ENCODE measurements at places on chromosomes 2 and 18.

DNA sequence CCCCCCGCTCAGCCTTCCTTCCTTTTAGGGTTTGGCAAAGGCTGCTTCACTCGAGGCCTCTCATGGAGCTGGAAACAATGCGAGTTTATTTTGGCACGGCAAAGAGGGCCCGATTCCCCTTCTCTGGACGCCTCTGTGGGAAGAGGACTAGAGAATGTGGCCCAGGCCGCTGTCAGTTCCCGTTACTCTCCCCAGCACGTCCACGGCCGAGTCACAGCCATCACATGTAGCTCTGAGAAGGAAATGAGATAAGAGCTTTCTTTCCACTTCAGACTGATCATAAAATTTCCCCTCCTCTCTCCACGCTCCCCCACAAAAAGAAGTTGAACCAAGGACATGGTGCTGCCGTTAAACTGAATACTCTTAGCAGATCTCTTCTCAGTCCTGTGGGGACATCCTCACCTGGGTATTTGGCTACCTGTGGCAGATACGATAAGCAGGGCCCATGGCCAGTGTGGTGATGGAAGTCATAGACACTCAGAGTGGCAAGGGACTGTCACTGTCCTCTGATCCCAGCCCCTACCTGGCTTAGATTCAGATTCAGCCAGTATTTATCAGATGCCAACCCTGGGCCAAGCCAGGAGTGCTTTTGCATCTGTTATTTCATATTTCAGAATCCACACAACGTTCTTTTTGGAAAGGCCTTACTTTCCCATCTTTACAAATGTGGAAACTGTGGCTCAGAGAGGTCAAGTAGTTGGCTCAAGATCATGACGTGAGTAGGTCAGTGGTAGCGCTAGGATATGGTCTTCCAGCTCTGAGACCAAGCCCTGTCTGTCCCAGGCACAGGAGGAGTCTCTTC lies 101.2 kb downstream of the MCFD2 start:
- DNase-seq = no peak

- DNase-seq = no peak
Observed at GRCh38 chr2:46540496-46541331, 61.3 kb downstream of the TMEM247 start.

GRCh38 chr2:96881349-96882195 lies 11.7 kb upstream of the SEMA4C start:
- no peak for DNase-seq

- no peak for DNase-seq
Observed at GRCh38 chr2:218401890-218402289, 2.2 kb downstream of the CTDSP1 start.

DNA sequence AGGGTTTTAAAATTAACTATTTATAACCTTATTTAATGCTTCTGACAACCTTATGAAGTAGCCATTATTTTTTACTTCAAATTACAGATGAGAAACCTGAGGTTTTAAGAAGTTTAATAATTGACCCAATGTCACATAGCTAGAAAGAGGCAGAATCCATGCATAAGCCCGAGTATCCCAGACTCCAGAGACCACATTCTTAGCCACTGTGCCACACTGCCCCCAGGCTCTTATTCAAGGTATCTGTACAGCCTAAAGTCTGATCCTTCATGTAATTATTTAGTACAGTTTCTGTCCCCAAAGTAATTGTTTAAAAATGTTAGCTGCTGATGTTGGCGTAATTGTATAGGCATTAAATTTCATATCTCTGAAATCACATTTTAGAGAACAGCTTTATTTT lies 124.7 kb upstream of the LRRTM1 start:
- no peak for DNase-seq

- no peak for DNase-seq
Observed at GRCh38 chr2:232375164-232375563, 3.4 kb upstream of the ALPP start.

- DNase-seq = no peak
Observed at GRCh38 chr2:128984081-128984480, 665.4 kb upstream of the HS6ST1 start.

GRCh38 chr2:215431778-215432758 lies 3.8 kb downstream of the FN1 start:
- DNase-seq = no peak

DNA sequence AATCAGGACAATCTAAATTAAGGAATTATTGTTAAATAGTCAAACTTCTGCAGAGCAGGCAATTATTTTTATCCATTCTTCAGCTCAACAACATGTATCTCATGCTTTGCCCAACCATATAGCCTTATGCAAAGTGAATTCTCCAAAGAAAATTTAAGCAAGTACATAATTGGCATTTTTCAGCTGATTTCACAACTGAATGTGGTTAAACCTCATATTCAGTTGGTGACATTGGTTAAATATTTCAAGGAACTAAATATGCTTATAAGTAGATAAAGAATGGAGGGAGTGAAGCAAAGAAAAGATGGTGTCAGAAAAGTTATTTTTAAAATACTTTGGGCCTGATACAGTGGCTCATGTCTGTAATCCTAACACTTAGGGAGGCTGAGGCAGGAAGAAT lies 816.2 kb downstream of the NRXN1 start:
- no peak for DNase-seq

GRCh38 chr2:225495706-225496105 lies 96.2 kb downstream of the NYAP2 start:
- no peak for DNase-seq

GRCh38 chr2:72198532-72199241 lies 51.0 kb upstream of the CYP26B1 start:
- no peak for DNase-seq

GRCh38 chr2:179584760-179585159 lies 276.7 kb downstream of the ZNF385B start:
- no peak for DNase-seq

DNA sequence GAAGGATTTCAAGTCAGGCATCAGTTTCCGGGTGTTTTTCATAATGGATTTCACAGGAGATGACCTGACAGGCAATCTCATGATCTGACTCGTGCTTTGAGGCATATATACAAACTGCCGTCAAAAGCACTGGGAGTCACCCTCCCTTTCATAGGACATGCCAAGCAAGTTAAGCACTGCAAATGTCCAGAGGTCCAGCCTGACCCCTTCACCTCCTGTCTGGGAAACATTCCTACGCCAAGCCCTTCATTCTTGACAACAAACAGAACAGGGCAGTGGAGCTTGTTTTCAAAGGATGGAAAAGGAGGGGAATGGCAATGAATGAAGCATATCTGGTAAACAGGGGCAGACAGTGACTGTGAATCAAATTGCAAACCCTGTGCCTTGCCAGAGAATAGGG lies 963.6 kb downstream of the BCL11A start:
- DNase-seq = no peak

- no peak for DNase-seq
Observed at GRCh38 chr2:56318147-56318546, 134.4 kb downstream of the CCDC85A start.

DNA sequence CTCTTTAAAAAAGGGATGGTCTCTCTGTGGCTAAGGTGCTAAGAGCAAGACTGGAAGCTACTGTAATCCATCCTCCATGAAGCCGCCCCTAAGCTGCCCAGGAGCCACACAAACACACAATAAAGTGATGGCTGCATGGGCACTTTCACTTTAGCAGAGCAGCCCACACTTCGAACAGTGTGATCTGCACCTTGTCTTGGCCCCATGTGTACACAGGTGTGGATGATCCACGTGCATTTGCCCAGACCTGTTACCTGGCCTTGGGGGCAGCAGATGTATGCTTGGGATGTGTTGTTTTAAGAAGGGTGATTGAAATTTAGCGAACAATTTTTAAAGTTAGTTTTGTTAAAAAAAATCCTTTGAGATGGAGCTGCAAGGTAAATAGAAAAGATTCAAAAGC lies 39.9 kb downstream of the TMEM178A start:
- no peak for DNase-seq

DNA sequence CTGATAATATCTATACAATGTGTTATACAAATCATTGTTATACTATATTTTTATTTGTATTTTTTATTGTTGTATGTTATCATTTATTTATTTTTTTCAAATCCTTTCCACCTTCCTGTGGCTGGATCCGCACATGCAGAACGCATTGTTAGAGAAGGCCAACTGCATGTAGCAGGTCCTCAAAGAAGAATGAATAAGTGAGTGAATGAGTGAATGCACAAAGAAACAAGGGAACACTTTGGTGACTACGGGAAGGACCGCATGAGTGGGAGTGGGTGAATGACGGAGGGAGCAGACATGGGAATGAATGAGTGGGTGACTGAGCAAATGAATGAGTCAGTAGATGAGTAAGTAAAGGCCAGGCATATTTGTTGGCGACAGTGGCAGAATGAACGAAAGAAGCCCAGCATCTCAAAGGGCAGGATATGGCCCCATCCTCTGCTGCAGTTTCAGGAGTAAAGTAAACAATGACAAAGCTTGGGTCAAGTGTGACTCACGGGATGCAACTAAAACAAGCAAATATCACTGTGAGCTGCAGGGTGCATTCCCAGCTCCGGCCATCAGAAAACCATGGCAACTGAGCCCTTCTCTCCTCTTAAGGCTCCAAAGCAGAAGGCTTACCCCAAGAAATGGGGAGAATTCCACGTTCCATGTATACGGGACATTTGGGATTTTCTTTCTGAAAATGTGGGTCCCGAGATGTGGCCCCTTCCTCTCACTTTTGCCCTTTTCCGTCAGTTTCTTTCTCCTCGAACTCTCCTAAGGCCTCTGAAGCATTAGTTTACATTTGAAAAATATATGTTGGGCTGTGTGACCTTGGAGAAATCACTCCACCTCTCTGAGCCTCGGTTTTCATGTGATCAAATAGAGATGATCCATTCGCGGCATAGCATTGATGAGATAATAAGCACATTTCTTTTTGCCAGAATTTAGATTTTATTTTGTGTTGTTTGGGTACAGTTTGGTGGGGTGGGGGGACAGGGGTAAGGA lies 24.5 kb downstream of the KCNF1 start:
- DNase-seq = no peak

- DNase-seq = no peak
Observed at GRCh38 chr2:48221846-48222516, 308.0 kb upstream of the STON1 start.

GRCh38 chr18:30342675-30343074 lies 699.9 kb downstream of the DSC3 start:
- DNase-seq = no peak

DNA sequence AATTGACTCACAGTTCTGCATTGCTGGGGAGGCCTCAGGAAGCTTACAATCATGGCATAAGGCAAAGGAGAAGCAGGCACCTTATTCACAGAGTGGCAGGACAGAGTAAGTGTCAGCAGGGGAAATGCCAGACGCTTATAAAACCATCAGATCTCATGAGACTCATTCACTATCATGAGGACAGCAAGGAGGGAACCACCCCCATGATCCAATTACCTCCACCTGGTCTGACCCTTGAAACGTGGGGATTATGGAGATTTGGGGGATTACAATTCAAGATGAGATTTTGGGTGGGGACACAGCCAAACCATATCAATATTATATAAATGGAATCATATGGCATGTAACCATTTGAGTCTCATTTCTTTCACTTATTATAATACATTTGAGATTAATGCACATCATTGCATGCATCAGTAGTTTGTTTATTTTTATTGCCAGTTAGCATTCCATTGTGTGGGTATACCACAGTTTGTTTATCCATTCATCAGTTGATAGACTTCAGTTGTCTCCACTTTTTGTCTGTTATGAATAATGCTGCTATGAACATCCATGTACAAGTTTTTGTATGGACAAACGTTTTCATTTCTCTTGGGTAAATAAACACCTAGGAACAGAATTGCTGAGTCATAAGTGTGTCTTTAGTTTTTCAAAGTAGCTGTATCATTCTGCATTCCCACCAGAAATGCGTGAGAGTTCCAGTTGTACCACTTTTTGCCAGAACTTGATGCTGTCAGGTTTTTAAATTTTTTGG lies 5.8 kb upstream of the SRBD1 start:
- DNase-seq = no peak

- DNase-seq = no peak
Observed at GRCh38 chr2:23953625-23954024, 13.4 kb downstream of the UBXN2A start.

DNA sequence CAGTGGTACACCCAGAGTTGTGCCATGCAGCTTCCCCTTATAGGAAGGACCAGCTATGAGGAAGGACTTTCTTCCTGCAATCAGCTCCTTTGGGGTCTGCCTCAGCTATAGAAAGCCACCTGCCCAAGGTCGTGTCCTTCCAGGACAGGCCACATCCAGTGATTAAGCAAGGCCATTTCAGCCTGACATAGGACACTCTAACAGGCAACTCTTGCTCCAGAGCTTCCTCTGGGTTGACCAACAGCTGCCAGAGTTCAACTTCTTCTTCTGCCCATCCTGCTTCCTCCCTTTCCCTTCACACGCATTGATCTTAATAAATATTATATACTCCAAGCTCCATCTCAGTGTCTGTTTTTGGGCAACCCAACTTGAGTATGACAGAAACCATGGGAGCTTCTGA lies 12.8 kb downstream of the LRP2 start:
- no peak for DNase-seq

DNA sequence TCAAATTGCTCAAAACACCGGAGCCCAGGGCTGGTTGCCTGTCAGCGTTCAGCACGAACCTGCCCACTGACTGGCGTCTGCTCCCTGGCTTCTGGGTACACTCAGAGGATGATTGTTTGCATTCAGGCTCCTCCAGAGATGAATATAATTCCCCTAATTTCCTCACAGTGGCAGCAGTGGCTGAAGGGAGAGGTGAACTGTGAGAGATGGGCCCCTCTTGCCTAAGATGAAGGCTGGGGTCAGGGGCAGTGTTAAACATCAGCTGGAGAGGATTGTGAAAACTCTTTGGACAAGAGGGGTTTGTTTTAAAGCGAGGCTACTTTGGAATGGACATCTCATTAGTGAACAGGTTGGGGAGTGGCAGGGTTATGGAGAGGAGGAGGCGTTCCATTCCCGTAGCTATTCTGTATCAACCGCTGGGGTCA lies 31.0 kb downstream of the TCF7L1 start:
- DNase-seq = no peak

GRCh38 chr2:10159581-10160131 lies 37.1 kb downstream of the RRM2 start:
- no peak for DNase-seq

- DNase-seq = no peak
Observed at GRCh38 chr2:144239726-144240125, 280.2 kb downstream of the ZEB2 start.

DNA sequence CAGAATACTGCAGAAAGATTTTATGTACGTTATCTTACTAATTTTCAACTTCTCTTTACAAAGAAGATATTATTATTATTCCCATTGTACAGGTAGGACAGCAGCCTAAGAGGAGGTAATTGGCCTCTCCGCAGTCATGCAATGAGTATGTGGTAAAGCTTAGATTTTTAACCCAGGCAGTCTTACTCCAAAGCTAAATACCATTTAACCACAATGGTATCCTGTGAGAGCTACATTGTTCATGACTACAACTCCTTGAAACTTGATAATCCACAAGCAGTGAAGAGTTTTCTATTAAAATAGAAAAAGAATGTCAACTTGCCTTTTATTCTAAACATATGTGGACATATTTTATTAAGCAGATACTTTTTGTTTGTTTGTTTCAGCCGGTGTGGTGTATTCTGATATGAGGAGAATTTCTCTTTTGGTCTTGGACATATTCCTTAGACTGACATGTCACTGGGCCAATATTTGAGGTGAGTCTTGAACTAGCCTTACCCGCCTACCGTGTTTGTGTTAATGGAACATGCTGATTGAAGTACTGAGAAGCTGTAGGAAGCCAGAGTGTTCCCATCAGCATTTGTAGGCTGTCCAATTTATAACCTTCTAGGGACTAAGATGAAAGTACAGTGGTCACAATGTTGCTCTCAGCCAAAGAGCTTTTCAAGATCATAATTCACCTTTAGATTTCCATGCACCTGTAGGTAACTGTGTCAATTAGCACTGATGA lies 293.9 kb upstream of the DCC start:
- no peak for DNase-seq

All from stimulated activated CD4-positive, alpha-beta T cell treated with anti-CD3 and anti-CD28 coated beads, TNF-alpha, amount 100 ng/mL, for 48 hours (primary cell).